Activated CD8-positive, alpha-beta memory T cell treated with anti-CD3 and anti-CD28 coated beads for 4 hours (primary cell): ENCODE measurements at places on chromosomes 7 and 10.

DNA sequence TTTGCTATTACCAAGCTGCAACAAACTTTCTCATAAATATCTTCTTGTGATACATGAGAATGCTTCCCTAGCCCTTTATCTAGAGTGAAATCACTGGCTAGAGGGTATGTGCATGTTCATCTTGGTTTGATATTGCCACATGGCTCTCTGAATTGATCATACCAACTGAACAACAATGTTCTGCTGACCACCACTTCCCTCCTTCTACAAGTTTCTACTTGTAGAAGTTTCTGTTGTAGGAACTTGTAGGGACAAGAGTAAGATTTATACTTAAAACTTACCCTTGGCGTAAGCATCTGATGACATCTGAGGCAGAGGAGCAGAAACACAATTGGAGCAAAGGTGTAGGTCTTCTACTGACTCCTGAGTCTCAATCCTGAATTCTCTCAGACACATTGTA is 86.3 kb upstream of the FAM13C start:
- no peak for DNase-seq

- no peak for DNase-seq
Observed at GRCh38 chr7:14855033-14855794, 47.3 kb downstream of the DGKB start.

DNA sequence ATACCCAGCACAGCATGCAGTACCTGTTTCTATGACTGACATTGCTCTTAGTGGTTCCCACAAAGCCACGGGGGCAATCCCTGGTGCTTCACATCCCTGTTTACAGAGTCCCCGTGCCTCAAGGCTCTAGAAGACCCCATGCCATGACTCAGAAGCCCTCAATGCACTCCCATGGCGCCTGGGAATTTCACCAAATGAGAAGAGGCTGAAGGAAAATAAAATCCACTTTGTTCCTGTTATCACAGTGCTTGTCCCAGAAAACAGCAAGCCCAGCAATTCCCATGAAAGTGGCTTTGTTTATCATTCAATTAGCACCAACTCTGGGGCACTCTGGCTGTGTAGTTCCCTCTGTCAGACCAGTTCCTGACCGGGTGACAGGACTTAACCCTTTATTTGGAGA is 268.3 kb downstream of the TNS3 start:
- no peak for DNase-seq

DNA sequence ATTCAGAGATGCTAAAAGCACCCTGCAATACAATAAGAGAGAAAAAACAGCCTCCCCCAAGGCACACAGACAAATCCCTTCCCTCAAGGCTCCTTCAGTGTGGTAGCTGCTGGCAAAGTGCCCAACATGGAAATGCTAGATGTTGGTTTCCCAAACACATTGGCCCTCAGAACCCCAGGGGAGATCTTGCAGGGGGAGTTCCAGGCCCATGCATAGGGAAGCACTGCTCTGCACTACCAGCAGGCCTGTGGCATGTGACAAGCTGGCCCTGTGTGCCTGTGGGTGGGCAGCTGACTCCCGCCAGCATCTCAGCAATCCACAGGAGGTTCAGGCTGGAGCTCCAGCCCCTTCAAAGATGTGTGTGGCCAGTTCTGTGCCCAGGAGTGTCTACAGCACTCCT is 16.8 kb upstream of the CSGALNACT2 start:
- no peak for DNase-seq

DNA sequence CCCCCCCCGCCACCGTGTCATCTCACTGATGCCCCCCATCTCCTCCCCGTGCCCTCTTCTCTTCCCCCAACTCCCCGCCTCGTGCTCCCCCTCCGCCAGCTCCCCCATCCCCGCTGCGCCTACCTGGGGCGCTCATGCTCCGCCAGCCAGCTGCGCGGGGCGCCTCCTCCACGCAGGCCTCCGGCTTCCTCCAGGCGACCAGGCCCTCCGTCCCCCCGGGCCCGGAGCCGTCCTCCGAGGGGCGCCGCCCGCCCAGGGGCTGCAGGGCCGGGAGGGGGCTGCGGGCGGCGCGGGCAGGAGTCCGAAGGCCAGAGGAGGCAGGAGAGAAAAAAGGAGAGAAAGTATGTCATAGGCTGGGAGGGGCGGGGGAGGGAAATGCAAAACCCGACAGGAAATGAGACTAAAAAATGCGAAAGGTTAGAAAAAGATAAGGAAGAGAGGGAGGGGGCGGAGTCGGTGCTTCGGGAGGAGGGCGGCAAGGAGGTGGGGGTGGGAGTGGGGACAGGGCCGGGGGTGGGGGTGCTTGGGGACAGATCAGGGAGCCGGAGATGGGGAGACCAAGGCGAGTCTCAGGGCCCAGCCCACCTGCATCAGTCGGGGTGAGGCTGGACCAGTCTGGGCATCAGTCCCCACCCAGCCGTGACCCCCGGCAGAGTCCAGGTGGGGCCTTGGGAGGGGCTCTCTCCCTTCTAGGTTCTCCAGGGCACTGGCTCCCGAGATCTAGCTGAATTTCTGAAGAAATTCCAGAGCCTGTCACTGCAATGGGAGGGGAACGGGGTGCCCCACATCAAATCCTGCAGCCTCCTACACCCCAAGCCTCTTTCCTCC is at the start of gene CARD11:
Gene CARD11, minus strand, starts transcription at position 324 of the 828 bp plus-strand sequence. CDS start 85,361 bp downstream, outside the sequence.
- peak; percentile 6 for DNase-seq

- no peak for DNase-seq
Observed at GRCh38 chr10:98361131-98362025, 53.6 kb downstream of the PYROXD2 start.

DNA sequence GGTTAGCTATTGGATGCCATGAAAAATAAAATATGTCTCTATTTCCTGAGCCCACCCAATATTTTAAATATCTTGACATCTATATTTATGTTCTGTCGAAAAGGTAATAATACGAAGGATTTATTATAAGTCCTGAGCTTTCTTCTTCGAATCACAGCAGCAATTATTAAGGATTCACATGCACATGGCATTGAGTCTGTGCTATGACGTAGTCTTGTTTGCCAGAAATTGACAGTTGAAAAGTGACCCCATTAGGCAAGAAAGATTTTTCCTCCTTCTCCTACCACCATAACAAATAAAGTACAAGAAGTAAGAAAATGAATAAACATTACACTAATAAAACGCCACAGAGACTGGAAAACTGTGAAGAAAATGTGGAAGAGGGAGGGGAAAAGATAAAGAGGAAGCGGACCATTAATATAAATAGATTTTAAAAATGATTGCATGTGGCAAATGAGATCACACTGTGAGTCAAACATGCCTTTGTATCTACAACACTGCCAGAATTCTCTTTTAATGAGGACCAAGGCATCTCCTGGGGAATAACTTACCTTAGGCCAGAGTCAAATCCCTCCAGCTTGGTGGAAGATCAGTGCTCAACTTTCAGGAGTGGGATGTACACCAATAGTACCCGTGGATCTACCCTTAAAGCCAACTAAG is 21.6 kb downstream of the FZD1 start:
- no peak for DNase-seq

- DNase-seq, result no peak
Observed at GRCh38 chr7:123270570-123270969, 70.8 kb upstream of the SLC13A1 start.

DNA sequence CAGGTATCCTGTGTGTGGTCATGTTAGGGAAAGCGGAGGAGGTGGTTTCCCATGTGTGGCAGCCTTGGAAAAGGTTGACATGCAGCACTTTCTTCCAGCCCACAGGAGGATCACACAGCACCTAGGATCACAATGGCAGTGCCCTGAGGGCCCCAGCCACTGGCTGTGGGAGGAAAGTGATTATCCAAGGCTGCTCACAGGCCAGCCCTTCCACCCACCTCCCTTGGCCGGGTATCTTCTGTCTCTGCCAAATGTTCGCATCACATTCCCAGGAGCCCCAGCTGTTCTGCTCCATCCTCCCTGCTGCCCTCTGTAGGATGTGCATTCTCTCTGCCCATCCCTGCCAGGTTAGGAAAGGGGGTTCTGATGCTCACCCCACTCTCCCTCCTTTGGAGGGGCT is 2.5 kb upstream of the MLXIPL start:
- DNase-seq, result no peak

GRCh38 chr7:68564306-68565135 is 1033.8 kb upstream of the AUTS2 start:
- DNase-seq, result no peak

DNA sequence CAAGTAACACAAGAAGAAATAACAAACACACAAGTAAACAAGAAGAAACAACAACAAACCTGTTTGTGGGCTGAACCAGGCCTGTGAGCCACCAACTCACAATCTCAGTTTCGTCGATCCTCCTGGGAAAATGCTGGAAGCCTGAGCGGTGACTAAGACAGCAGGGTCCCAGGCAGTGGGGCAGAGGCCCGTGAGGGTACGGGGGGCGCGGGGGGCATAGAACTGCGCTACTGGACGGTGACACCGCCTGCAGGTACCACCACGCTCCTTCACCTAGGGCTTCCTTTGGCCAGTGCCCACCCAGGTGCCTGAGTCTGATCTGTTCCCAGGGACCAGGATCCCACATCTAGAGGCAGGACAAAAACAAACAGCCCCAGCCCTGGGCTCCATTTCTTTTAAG is 3.4 kb upstream of the CALN1 start:
- DNase-seq, result no peak

GRCh38 chr7:12490107-12490688 is 80.3 kb upstream of the SCIN start:
- no peak for DNase-seq

- DNase-seq, result peak; percentile 69
Observed at GRCh38 chr10:12181065-12181775, 14.5 kb downstream of the NUDT5 start.

DNA sequence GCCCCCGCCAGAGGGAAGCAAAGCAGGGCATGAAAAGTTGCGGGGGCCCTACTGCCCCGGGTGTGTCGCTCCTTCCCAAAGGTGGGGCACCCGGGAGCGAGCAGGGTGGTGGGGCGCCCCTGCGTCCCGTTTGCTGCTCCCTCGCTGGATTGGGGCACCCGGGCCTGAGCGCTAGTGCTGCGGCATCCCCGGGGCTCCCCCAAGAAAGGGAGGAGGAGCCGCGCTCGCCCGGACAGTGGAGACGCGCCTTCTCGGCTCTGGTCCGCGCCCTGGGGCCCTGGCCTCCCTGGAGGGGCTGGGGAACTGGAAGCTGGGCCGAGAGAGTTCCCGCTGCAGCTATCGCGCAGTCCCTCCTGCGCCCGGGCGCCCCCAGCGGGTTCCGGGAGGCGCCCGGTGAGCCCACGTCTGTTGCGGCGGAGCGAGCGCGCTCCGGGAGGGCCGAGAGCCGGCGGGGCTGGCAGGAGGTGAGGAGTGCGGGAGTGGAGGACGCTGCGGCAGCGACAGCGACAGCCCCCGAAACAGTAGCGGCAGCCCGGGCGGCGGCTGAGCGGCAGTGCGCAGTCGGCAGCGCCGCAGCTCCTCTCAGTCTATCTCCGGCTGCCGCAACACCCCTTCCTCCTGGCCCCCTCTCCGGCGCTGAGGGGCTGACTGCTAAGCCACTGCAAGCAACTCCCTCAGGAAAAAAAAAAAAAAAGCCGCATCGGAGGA is 504 bp upstream of the BMPER start:
- DNase-seq, result no peak

GRCh38 chr10:131435232-131435631 is 123.7 kb upstream of the TCERG1L start:
- DNase-seq, result no peak

- DNase-seq, result no peak
Observed at GRCh38 chr7:64996305-64996704, 5.5 kb upstream of the ZNF117 start.

- DNase-seq, result no peak
Observed at GRCh38 chr10:34696423-34696822, 118.7 kb downstream of the PARD3 start.

DNA sequence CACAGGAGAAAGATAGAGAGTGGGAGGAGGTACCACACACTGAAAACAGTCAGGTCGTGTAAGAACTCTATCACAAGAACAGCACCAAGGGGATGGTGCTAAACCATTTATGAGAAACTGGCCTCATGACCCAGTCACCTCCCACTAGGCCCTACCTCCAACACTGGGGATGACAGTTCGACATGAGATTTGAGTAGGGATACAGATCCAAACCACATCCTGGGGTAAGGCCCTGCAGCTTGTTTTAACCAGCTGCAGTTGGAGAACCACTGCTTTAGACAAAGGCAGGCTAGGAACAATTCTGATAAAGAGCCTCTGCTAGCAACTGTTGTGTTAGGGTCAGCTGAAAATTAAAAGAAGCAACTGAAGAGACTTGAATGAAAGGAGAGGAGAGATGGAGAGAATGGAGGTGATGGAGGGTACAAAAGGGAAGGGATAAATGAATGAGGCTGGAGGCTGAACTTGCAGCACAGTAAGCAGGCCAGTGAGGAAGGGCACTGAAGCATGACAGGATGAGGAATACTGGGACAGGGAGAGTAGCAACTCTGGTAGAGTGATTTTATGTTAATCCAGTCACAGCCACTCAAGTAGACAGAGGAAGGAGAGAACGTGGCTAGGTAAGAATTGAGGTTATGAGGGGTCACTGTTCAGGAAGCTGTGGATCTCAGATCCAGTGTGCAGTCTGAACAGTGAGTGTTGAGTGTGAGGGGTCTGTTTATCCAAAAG is 23.6 kb downstream of the MEST start:
- no peak for DNase-seq

GRCh38 chr7:1163121-1163520 is 3.1 kb upstream of the ZFAND2A start:
- no peak for DNase-seq

GRCh38 chr7:36298106-36298505 is 91.6 kb upstream of the ANLN start:
- DNase-seq, result no peak

DNA sequence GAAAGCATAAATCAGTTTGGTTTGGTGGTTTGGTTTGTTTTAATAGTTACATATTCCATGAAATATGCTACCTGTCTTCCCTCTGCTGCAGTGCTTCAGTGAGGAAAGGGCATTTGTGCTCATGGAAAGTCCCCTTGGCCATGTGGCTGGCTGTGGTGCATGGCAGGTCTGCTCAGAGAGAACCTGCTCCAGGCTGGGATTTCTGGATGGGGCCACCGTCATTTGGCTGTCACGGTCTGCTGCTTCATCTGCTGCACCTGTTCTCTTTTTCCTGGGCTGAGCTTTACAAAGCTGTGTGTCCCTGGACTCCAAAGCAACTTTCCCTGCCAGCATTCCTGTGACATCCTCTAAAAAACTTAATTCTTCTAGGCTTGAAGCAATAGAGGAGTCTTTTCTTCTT is 8.9 kb downstream of the CDK14 start:
- DNase-seq, result no peak

DNA sequence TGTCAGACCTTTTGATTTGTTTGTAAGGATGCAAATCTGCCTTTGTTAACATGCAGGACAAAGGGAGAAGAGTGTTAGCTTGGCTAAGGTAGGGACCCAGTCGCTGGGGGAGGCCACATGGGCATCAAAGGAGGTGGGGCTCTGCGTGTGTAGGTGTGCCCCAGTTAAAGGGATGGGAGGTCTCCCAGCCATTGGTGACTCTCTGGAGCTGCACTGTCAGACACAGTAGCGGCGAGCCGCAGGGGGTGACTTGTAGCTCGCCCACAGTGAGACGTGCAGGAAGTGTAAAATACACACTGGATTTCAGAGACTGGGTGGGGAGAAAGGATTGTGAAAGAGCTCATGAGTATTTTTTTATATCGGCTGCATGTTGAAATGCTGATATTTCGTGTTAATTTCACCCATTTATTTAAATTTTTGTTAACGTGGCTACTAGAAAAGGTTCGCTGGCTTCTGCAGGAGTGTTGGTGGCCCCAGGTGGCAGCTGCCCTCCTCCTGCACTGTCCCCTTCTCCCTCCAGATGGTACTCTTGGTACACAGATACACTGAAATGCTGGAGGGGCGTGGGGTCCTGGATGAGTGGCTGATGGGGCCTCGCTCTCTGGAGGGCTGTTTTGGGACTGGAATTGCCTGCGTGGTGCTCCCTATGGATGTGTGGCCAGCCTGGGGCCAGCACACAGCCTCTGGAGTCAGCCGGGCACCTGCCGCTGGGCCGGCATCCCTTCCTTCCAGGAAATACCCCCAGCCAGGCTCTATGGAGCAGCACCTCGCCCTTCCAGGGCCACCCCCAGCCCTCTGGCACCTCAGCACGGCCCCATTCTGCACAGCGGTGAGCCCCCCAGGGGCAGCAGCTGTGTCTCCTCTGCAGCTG is 59.2 kb downstream of the LHPP start:
- DNase-seq, result no peak
